ENCODE measurements at places on chromosomes 1 and 21.

GRCh38 chr1:27400082-27400962 lies 7.9 kb downstream of the GPR3 start:
- no peak for DNase-seq

DNA sequence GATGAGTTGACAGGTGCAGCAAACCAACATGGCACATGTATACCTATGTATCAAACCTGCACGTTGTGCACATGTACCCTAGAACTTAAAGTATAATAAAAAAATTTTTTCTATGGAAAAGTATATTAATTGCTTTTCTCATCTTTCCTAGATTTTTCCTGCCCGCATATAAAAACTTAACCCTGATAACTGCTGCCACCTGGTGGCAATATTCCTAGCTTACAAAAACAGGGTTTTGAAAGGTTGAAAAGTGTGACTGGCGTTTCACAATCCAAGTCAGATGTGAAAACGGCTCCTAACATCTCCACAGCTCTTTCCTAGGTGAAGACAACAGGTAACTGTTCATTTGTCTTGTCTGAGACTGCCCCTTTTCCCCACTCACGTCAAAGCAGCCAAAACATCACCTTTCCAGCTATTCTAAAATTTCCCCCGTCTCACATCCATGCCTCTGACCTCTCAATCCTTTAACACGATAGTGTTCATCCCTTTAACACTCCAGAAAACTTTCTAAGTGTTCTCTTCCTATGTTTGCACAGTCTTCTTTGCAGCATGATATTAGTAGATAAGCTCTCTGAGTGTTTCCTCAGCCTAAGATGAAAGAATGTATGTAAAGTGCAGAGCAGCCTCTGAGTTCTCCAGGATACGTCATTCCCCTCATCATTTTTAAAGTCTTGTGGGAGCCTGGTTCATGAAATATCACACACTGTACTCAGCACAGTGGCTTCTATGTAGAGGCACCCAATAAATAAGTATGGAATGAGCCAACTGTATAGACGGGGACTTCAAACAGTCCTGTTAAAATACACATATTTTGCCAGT lies 27.5 kb downstream of the OVGP1 start:
- DNase-seq, result no peak

GRCh38 chr1:41529621-41530395 lies 45.3 kb upstream of the EDN2 start:
- DNase-seq, result no peak

GRCh38 chr21:45479691-45480675 lies 62.3 kb downstream of the SLC19A1 start:
- no peak for DNase-seq

- no peak for DNase-seq
Observed at GRCh38 chr21:28229814-28230213, 762.9 kb downstream of the LTN1 start.

GRCh38 chr1:38917337-38917736 lies 24.3 kb downstream of the RHBDL2 start:
- DNase-seq, result no peak

DNA sequence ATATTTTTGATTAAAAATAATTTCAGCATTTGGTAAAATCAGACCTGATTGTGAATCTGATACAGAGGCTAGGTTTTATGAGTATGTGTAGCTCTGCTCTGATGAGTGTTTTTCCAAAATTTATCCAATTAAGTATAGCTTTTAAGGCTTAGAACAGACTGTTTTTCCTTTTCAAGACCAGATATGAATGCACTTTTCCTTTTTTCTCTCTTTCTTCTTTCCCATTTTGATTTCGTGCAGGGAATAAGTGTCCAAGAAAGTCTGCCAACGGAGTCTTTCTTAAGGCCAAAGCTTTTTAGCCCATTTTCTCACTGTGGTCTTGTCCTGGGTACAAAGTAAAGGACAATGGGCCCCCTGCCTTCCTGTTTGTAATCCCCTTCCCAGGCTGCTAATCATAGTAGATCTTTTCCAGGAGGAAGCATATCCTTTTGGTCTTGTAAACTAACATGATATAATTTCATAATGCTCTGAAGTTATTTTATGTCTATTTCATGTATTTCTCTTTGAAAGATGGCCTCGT lies 2.9 kb downstream of the KIF1B start:
- DNase-seq, result no peak

GRCh38 chr1:93180723-93181613 lies at the start of gene CCDC18:
CCDC18 (plus strand) TSS chr1:93180724; CDS start chr1:93183362, 2,638 bp downstream.
- peak; percentile 51 for DNase-seq

- DNase-seq, result no peak
Observed at GRCh38 chr21:44938772-44939531, 877 bp upstream of the SLX9 start.

- DNase-seq, result no peak
Observed at GRCh38 chr1:95770581-95770980, 536.6 kb downstream of the RWDD3 start.

DNA sequence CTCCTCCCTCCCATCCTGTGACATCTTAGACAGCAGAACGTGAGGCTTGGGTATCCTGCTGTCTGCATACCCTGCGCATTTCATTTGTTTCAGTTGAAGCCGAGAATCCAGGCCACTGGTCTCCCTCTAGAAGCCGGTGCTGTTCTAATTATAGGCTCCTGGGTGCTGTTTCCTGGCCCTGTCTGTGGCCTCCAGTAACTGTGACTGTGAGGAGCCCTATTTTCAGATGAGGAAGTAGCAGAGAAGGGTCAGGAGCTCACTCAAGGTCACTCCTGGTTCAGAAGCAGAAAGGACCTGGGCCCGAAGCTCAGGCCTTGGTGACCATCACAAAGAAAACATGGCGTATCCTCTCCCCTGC lies 24.0 kb downstream of the COQ8A start:
- DNase-seq, result no peak

DNA sequence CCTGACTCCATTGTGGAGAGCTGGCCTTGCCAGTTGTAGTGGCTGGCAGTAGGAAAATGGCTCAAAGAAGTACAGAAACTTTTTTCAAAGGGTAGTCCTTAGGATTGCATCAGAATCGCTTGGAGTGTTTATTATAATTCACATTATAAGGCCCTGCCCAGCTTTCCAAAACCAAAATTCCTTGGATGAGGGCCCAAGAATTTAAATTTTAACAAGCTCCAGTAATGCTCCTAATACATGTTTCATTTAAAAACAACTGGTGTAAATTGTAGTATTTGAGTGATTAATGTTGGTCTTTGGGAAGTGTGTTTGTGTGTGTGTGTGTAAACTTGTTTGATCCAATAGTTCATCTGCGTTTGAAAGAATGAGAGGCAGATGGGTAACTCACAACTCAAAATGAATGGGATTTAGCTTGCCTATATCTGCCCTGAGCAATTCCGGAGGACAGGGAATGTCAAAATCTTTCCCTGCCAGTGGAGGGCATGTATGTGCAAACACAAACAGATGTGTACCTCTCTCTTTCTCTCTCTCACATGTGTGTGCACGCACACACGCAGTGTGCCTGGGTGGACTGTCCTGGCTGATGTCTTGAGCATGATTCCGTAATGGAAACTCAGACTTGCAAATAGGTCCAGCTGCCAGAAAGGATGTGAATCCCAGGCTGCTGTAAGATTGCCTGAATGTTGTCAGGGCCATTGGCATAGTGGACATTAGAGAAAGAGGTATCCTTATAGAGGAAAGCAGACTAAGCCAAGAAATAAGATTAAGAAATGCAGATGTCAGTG lies 293.1 kb downstream of the LMX1A start:
- DNase-seq, result no peak

GRCh38 chr1:237282208-237282783 lies 240.3 kb downstream of the RYR2 start:
- no peak for DNase-seq

DNA sequence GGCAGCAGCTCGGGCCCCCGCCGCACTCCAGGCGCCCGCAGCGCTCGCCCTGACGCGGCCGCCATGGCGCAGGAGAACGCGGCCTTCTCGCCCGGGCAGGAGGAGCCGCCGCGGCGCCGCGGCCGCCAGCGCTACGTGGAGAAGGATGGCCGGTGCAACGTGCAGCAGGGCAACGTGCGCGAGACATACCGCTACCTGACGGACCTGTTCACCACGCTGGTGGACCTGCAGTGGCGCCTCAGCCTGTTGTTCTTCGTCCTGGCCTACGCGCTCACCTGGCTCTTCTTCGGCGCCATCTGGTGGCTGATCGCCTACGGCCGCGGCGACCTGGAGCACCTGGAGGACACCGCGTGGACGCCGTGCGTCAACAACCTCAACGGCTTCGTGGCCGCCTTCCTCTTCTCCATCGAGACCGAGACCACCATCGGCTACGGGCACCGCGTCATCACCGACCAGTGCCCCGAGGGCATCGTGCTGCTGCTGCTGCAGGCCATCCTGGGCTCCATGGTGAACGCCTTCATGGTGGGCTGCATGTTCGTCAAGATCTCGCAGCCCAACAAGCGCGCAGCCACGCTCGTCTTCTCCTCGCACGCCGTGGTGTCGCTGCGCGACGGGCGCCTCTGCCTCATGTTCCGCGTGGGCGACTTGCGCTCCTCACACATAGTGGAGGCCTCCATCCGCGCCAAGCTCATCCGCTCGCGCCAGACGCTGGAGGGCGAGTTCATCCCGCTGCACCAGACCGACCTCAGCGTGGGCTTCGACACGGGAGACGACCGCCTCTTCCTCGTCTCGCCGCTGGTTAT lies 2.8 kb downstream of the KCNJ9 start:
- peak; percentile 16 for DNase-seq

DNA sequence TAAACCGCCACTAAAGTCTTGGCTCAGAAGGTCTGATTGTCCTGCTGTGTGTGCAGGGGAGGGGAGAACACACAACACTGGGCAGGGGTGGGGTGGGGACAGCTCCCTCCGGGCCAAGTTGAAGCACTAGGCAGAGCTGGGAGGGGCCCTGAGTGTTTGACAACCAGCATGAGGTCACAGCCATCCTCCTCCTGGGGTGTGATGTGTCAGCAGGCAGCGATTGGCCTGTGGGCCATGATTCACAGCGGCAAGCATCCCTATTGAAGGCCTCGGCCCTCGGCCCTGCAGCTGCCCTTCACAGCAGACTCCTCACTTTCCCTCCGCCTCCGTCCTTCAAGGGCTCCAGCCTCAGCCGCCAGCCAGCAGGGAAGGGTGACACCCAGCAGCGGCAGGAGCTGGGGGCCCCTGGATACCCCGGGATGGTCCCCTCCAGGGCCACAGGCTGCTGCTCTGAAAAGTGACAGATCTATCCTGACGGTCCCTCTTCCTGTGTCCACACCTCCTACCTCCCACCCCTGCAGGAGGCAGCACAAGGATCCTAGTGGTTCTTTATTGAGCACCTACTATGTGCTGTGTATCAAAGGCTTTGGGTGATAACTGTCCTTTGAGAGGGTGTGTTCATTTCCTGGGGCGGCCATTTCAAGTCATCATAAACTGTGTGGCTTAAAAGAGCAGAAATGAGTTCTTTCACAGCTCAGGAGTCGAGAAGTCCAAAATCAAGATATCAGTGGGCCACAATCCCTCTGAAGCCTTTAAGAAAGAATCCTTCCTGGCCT lies 66.0 kb upstream of the SLC25A33 start:
- no peak for DNase-seq

DNA sequence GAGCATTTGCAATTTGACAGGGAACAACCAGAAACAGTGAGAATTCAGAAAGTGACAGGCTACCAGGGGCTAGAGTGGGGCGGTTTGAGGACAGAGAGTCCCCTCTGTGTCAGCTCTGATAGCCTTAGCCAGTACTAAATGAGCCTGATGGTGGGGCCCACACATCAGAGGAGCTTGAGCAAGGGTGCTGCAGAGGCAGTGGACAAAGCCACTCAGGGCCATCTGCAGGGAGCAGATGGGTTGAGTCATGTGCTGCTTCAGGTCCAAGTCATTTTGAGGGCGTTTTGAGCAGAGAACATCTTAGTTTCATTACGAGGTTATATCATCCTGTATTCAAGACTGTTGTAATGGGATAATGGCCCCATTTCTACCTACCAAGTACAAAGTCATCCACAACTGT lies 7.7 kb downstream of the LRRC52 start:
- DNase-seq, result no peak

GRCh38 chr1:25818569-25818968 lies 1.2 kb upstream of the MTFR1L start:
- DNase-seq, result no peak

DNA sequence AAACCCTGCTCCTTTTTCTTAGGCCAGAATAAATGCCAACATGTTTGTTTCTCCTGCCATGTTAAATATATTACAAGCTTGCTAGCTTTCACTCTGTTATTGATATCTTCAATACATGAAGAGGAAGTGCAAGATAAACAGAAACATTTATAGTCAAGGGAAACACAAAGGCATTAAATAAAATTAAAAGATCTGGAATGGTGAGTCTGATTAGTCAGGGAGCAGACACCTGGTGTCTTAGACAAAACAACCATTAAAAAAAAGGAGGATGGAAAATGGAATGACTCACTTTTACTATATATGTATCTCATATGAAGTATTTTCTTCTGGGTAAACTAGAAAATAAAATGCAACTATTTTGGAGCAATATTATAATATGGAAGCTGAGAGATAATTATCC lies 123.3 kb downstream of the SMYD3 start:
- DNase-seq, result no peak

DNA sequence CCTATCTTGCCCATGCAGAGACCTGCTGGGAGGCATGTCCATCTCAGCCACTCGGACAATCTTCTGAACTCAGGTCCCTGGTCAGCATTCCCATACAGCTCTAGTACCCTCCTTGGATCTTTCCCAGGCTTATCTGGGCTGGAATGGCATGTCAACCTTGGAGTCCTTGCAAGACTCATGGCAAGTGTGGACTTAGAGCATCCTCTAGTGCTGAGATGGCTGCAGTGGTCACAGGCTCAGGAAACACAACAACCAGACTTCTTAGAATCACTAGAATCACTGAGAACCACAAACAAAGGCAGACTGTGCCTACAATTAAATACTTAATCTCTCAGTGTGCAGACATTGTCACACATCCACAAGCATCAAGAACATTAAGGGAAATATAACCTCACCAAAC lies 73.1 kb upstream of the TSHB start:
- DNase-seq, result peak; percentile 10

GRCh38 chr1:211183747-211184313 lies 49.9 kb upstream of the KCNH1 start:
- DNase-seq, result no peak

GRCh38 chr1:99737016-99737415 lies 29.4 kb downstream of the FRRS1 start:
- peak; percentile 18 for DNase-seq

DNA sequence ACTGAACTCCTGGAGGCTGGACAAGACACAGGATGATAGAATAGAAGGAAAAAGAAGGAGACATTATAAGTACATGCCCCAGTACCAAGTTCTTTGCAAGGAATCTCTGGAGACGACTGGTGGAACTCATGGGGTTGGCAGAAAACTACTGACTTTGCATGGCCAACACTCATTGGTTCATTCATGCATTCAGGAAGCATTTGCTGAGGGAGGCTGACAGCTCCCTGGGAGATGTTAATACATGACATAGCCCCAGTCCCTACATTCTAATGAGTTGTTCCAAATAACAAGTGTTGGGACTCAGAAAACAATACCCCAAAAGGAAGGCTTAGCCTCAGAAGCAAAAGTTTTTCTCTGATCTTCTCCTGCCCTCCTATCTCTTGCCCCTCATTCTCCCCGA lies 172.8 kb upstream of the IRF2BP2 start:
- DNase-seq, result no peak
